Spleen (tissue), 13 donors: ENCODE measurements at places on chromosomes 7 and 10.
A peak's percentile ranks its signal among the peaks of the same experiment; 100 is the strongest.

DNA sequence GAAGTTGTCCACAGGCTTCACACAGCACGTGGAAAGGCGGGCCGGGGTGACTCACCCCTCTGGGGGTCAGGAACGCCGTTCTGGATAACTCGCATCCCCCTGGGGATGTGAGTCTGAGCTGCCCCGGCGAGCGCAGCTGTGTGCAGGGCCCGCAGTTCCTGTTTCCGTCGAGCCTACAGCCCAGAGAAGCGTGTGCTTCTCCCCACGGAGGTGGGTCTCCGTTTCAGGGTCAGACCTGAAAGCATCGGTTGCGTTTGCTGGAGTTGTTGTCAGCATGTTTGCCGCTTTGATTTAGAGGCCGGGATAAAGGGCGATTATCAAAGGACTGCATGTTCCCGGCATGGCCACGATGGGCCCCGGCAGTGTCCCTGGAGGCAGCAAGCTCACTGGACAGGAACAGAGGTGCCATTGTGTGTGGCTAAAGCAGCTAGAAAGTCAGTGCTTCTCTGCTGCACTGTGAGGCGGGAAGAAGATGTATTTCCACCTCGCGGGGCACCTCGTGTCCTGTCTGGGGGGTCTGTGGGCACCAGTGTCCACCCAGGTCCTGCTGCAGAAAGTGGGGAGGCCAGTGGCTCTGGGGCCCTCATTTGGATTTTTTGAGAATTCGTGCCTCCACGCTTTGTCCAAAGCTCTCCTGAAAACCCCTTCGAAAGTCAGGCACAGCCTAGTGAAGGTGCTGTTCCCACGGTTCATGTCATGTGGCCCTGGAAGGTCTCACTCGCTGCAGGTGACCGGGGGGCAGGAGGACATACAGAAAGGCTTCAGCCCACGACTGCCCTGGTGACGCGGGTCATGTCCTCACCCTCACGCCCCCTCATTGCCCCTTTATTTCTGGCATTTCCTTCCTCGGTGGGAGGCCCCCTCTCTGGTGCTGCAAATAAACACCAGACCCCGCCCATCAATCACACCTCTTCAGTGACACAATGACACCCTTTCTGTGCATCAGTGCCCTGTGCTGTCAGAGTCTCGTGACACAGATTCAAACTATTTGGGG is 27.4 kb upstream of the GDI2 start:
- peak; percentile 94 for DNase-seq

GRCh38 chr10:109430799-109431198 is 492.5 kb downstream of the XPNPEP1 start:
- no peak for DNase-seq

GRCh38 chr10:92574548-92575261 is 812 bp upstream of the IDE start:
- no peak for DNase-seq

DNA sequence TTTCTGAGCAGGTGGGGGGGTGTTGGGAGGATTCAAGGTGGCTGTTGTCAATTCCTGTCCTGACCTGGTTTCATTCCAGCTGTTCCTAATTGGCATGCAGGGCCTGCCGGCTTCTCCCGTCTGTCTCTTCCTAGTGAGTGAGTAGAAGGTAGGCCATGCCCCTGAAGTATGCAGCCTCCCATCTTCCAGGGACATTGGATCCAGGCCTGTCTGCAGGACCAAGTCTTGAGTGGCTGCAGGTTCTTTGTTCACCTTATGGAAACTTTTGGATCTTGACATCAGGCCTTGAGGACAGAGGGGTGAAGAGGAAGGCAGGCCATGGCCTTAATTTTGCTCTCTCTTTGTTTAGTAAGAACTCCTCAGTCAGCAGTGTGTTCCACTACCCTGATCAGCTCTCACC is 131.8 kb downstream of the SH2D4B start:
- no peak for DNase-seq

DNA sequence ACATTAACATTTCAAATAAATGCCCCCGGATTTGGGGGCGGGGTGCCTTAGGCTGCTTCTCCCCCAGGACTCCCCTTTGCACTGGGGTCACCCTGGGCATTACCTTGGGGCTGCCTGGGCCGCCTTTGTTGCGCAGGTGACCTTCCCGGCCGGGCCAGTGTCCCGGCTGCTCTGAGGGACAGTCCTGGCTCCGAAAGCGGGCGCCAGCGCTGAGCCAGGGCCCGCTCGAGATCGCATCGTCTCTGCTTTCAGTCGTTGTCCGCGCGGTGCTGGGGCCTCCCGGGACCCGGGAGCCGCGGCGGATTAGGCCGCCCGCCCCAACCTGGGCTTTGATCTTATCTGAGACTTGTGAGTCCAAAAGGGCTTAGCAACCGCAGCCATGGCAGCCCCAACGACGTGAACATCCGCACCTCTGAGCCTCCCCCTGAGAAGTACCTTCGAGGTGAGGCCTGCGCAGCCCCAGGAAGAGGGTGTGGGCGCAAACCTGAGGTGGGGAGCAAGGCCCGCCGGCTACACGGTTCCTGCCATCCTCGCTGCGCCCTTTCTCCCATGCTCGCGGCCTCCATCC is 14.8 kb upstream of the WAPL start:
- DNase-seq = peak; percentile 85

DNA sequence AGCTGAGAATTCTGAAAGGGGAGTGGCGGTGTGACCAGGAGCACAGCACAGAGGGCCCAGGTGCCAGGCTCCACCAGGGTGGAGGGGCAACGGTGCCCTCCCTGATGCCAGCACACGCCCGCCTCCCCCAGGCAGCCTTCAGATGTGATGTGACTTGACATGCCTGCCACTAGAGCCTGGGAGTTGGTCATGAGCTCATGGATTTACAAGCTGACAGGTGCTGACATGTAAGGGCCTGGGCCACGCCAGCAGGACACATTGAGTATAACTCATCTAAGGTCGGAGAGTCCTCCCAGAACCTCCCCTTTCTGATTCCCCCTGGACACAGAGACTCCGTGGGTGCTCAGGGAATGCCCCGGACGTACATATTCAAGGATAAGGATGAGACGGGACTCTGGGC is 74.2 kb downstream of the LSM5 start:
- DNase-seq = no peak

DNA sequence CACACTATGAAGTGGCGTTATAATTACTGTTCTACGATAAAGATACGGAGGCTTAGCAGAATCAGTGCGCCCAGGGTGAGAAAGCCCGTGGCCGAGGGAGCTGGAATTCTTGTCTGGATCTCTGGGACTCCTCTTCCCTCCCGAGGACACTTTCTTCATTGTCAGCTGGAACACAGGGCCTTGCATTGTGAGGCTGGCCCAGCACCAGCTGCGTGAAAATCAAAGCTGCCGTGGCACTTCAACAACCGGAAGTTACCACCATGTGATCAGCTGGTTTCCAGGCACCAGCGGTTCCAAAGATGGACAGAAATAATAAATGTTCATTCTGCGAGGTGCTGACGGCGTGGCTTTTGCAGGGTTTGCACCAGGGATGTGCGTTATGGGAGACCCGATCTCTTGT is 234.0 kb upstream of the PITRM1 start:
- DNase-seq = no peak

DNA sequence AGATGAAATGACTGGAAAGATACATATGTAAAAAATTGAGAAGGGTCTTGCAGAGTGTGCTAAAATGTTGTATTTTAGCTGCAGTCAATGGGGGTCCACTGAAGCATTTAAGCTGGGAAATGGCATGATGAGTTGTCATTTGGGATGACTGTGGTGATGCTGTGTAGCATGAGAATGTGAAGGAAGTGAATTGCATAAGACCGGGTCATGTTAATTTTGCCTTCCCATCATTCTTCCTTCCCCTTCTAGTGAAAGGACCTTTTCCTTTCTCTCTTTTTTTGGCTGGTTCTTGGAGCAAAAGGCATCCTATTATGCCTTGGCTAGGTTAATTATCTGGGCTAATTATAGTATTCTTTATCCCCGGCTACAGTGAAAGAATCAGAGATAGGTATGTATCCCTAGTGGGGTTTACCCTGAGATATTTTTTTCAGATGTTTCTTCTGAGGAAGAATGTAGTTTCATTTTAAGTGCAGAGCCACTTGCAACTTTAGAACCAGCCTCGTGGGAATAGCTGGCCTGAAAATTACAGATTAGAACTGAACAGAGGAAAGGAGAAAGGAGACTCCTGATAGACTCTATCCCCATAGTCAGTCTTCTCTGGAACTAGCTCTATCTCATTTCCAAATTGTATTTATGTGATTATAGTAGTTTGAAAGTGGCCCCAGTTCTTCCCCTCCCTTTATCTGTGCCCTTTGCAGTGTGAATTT is 93.6 kb downstream of the HGF start:
- no peak for DNase-seq

DNA sequence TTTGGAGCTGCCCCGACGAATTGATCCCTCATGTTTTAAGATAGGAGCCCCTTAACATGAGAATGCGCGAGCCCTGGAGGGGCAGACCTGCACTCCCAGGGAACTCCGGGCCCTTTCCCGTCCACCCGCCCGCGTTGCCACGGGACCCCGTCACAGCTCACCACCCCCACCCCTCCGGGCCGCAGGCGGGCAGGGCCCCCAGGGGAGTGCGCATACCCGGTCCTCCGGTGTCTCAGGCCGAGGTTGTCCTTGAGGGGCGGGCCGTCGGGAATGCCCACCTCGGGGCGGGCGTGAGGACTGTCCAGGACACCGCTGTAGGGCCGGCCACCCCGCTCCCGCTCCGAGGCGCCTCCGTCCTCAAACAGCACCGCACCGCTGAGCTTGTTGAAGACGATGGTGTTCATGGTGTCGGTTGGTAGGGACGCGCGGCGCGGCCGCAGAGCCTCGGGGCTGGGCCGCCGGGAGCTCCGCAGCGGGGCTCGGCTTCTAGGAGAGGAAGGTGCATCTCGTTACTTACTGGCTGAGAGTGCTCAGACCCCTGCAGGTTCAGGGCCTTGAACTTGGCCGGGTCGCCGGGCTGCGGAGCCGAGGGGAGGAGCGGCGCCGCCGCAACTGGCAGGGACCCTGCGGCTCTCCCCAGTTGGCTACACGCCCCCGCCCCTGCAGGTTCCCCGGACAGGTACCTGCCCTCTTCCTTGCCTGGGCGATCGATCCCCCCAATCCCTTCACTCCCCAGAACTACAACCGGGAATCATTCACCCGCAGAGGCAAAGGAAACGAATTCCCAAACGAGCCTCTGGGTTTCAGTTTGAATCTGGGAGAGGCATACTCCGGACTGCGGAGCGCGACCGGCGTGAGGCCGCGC is 2.4 kb downstream of the MKX start:
- DNase-seq = peak; percentile 79

GRCh38 chr10:70508912-70509756 is 30.6 kb downstream of the PALD1 start:
- no peak for DNase-seq

- DNase-seq = no peak
Measured at GRCh38 chr7:121084748-121085336, 96.3 kb downstream of the CPED1 start.

- peak; percentile 89 for DNase-seq
Measured at GRCh38 chr10:3782451-3783315, 2.3 kb downstream of the KLF6 start.

DNA sequence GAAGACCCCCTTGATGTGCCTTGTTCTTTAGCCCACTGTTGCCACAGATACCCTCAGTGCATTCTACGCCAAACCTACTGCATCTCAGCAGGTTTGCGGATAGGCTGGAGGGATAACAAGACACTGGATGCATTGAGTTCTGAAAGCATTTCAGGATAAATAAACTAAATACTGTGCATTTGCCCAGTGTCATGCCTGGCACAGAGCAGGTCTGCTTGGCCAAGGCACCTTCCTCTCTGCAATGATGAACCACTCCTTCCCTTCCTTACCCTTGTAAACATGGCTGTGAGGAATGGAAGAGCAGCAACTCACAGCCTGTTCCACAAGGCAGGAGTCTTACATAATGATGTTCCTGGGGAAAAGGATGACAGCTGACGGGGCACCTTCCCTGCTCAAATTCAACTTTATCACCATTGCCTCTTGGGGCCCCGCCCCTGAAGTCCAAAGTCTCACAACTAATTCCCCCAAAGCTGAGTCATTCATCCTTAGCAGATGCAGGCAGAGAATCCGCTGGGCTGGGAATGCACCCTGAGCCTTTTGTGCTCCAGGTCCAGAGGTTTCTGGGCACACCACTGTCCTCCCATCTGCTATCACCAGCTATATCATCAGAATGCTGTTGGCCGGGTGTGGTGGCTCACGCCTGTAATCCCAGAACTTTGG is 11.6 kb downstream of the DDX56 start:
- peak; percentile 40 for DNase-seq

- DNase-seq = peak; percentile 70
Measured at GRCh38 chr7:24715661-24716479, 41.4 kb downstream of the GSDME start.

DNA sequence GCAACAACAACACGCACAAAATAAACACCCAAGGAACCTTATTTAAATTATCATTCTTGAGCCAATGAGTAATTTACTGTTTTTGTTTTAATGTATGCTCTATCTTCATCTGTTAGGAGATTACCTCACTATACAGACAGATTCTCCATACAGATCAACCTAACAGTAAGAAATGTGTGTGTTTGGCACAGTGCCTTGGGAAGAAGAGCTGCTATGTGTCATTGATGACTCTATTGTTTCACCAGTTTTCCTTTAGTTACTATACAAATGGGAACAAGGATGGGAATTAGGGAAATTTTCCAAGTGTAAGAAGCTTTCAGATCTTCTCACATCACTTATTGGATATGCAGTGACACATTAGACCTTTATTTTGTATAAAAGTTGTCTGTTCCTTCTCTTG is 640.3 kb downstream of the NRG3 start:
- DNase-seq = no peak

GRCh38 chr7:148963583-148964482 is 64.5 kb downstream of the PDIA4 start:
- DNase-seq = no peak

DNA sequence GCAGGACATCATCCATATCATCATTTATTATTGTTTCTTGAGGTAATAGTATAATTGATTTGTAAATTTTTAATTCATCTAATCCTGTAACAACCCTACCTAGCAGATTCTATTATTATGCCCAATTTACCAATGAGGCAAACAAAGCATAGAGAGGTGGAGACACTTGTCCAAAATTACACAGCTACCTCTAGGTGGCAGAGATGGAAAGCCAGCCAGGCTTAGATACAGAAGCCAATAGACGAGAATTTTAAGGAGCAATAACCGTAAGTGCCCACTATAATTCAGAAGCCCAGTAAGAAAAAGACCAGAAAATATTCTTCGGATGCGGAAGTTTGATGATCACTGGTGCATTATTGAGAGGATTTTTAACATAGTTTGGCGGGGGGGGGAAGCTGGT is 54.0 kb downstream of the ANK3 start:
- no peak for DNase-seq

- DNase-seq = no peak
Measured at GRCh38 chr10:19977097-19977521, 160.9 kb downstream of the PLXDC2 start.
